ENCODE measurements at places on chromosomes 2 and 18. TPM values are rescaled to one million over a fixed set of nuclear protein-coding genes. Genes with fewer than 3 reads are reported as not detected.

AQP12A gene
- not detected for total RNA-seq

KCNIP3 gene
- 4.9 TPM for total RNA-seq

PAX8 gene
- under 0.01 TPM for total RNA-seq

SGPP2 gene
- total RNA-seq = 0.82 TPM

FBXO11 gene
- total RNA-seq = 212 TPM

IL18R1 gene
- total RNA-seq = 0.41 TPM

Measured in frontal cortex (tissue), 4 donors.